DMS 273 treated with DMSO at 0.1 percent for 48 hours (cell line): ENCODE measurements at places on chromosomes 6 and 20.

DNA sequence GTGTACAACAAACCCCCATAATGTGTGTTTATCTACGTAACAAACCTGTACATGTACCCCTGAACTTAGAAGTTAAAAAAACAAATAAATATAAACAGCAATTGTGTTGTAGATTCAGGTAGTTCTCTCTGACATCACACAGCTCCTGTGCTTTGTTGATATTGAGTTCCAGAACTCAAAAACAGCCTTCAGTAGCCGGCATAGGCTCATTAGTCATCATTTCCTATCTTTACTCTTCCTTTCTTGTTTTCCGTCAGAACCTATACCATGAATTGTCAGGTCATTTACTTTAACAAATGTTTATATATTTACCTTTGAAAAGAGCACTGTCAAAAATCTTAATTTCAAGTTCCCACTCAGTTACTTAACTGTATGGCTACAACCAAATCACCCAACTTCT lies 88.8 kb downstream of the ADTRP start:
- DNase-seq, result no peak

- peak; percentile 65 for DNase-seq
These were observed 119.0 kb upstream of the ZNF184 start for GRCh38 chr6:27591699-27592480.

DNA sequence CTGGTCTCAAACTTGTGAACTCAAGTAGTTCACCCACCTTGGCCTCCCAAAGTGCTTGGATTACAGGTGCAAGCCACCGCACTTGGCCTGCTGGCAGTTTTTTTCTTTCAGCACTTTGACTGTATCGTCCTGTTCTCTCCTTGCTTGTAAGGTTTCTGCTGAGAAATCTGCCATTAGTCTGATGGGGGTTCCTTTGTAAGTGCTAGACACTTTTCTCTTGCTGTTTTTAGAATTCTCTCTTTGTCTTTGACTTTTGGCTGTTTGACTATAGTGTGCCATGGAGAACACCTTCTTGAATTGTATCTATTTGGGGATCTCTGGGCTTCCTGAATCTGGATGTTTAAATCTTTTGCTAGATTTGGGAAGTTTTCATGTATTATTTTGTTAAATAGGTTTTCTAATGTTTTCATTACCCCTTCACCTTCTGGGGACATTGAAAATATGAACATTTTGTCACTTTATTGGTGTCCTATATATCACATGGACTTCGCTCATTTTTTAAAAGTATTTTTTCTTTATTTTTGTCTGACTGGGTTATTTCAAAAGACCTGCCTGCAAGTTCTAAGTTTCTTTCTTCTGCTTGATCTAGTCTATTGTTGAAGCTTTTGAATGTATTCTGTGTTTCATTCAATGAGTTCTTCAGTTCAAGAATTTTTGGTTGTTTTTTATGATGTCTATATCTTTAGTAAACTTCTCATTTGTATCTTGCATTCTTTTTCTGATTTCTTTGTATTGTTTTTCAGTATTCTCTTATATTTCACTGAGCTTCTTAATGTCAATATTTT lies 22.1 kb downstream of the GJA10 start:
- DNase-seq, result no peak

DNA sequence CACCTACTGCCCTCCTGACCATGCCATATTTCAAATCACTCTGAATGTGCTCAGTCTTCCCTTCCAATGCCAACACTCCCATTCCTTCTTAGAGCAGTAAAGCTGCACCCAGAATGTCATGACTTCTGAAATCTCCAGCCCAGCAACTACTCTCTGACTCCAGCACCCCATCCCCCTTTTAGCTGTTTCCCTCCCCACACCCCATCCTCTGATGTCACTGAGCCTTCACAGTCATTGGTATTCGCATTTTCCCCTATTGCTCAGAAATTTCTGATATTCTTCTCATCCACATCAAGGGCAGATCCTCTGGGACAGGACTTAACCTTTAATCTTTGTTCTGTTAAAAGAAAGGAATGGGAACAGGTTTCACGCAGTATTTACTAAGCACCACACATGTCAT lies 67.1 kb upstream of the SLC4A11 start:
- DNase-seq, result no peak
